ENCODE measurements at places on chromosomes 11 and 22.

GRCh38 chr11:9490376-9490775 is 29.6 kb downstream of the ZNF143 start:
- no peak for DNase-seq

DNA sequence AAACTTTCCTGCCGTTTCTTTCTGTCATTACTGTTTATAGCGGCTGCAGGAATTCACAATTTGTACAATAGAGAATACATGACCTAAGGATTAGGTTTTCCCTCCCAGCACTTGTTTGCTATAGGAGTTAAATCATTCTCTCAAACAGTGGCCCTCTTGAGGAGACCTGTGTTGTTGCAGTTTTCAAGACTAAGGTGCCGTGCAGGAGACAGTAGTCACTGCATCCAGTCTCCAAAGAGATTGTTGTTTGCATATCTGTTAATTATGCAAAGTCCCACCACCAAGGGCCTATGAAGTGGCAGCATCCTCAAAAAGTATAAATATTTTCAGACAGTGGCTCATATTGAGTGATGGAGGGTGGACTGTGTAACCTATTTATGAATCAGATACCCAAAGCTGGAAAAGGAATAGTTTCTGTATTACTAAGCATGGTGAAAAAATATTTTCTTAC is 2.3 kb downstream of the PRSS23 start:
- no peak for DNase-seq

GRCh38 chr11:132131047-132131446 is 760.6 kb downstream of the NTM start:
- no peak for DNase-seq

DNA sequence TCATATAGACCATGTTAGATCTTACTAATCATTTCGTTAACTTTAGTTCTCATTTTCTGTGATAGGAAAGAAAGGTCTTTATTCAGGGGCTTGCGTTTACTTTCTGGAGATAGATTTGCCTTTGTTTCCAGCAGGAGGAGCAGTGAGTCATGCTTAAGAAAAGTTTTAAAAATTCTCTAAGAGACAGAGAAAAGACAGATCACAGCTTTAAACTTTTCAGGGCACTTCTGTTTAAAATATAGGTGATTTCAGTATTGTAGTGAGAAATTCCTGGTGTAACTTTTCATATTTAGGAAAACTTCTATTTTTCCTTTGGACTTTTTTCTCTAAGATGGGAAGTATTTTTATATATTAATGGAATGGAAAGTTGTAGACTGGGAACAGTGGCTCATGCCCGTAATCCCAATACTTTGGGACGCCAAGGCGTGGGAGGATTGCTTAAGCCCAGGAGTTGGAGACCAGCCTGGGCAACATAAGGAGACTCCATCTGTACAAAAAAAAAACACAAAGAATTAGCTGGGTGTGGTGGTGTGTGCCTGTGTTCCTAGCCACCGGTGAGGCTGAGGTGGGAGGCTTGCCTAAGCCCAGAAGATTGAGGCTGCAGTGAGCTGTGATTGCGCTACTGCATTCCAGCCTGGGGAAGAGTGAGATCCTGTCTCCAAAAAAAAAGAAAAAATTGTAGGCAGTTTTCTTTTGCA is 60.3 kb downstream of the ATXN10 start:
- no peak for DNase-seq

DNA sequence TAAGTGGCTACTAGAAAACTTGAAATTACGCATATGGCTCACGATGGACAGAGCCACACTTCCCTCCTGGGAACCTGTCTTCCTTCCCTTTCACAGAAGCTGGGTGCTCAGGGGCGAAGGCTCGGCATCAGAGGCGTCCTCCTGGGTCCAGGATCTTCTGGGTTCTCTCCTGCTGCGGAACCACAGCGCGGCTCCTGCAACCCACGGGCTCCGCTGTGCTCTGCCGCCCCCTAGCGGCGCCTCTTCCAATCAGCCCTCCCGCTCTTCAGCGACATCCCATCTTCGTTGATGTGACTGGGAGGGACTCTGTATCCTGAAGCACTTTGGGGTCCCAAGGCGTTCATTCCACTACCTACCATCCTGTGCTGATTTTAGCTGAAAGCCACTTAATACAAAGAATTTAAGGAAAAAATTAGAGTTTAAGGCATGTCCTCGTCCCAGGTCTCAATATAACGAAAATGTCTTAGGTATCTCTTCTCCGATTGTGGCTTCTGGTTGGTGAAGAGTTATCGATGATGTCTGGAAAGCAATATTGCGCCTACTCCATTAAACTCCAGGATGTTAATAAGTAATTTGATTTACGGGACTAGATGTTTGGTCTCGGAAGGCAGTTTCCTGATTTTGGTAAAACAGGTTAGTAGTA is 14.8 kb upstream of the RPS3 start:
- no peak for DNase-seq

DNA sequence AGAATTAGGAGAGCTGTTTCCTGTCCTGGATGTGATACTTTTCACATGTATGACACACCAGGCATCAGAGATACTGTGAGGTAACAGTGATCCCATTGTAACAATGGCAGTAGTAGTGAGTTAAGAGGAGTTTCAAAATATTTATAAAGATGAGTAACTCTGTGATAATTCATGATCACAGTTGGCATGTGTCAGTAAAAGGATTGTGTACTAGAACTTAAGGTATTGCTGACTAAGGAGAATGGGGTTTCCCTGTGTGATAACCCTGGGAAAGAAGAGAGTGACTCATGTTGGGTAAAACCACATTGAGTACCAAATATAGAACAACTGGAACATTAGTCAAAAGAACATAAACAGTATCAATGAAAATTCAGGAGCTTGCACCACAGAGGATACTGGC is 22.9 kb upstream of the SLC5A1 start:
- DNase-seq, result no peak

DNA sequence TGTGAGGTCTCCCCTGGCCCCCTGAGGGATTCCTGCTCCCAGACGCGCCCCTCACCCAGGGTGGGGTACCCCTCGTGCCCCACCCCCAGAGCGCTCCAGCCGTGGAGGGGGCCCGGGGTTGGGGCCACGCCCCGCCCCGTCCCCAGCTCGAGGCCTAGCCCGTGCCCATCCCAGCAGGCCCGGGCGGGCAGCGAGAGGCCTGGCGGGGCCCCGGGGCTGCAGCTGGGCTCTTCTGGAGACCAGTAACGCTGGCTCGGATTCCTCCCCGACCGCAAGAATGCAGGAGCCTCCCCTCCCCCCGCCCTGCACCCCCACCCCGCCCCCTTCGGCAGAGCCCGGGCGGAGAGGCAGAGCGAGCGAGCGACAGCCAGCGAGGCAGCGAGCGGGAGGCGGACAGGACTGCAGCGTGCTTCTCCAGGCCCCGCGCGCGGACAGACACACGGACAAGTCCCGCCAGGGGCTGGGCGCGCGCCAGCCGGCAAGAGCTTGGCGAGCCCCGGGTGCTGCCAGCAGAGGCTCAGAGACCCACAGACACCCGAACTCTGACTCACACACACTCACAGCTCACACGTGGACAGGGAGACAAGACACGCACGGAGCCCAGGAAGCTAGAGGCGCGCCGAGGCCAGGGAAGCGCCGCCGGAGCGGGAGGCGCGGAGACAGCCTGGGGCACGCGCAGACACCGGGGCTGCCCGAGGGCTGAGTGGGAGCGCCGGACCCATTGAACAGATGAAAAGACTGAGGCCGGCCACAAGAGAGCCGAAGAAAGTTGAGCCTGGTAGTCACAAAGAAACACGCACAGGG is 15.2 kb downstream of the BCL9L start:
- DNase-seq, result no peak
